ENCODE measurements at places on chromosomes 13 and 19.

- no peak for DNase-seq
Measured at GRCh38 chr13:98657506-98658085, 80.7 kb upstream of the STK24 start.

DNA sequence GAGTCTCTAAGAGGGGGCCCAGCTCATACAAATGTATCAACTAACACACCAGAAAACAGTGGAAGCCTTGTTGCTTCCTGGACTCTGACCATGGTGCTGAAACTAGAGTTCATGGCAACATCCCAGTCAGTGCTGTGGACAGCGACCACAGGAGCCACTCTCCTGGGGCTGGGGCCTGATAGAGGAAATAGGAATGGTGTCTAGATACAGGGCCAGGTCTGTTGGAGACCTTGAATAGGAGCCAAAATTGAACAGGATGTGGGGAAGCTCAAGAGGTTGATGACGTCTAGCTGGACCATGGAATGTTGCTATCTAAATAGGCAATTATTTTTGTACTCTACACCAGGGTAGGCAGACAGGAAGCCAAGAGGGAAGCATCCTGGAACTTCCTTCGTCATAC is 21.7 kb downstream of the LILRB4 start:
- no peak for DNase-seq

GRCh38 chr19:28393574-28394336 is 819.2 kb downstream of the UQCRFS1 start:
- peak; percentile 30 for DNase-seq

DNA sequence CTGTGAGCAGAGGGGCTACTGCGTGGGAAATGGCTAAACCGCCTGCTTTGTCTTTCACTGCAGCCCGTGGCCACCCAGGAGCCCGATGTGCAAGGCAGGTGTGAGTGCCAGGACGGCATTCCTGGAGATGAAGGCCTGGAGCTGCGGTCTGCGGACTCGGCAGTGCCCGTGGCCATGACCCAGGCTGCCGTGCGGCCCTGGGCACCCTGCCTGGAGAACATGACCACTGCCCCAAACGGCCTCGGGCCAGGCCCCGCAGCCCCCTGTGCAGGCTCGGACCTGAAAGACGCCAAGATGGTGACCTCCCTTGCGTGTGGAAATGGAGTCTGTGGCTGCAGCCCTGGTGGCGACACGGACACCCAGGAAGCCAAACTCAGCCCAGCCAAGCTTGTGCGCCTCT is 62.2 kb downstream of the SPATA13 start:
- DNase-seq: no peak

DNA sequence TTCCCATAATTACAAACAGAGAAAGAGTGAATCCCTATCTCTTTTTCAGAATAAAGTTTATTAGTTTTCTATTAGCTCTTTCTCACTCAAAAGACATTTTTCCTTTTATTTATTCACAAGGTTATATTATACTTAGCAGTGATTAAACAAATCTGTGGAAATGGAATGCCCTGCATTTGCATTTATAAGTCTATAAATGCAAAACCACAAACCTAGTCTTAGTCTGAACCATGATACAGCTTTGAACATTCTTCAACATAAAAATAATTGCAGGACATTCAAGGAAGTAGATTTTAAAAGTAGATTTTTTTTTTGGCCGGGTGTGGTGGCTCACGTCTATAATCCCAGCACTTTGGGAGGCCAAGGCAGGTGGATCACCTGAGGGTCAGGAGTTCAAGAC is 8.3 kb downstream of the XPO4 start:
- no peak for DNase-seq

DNA sequence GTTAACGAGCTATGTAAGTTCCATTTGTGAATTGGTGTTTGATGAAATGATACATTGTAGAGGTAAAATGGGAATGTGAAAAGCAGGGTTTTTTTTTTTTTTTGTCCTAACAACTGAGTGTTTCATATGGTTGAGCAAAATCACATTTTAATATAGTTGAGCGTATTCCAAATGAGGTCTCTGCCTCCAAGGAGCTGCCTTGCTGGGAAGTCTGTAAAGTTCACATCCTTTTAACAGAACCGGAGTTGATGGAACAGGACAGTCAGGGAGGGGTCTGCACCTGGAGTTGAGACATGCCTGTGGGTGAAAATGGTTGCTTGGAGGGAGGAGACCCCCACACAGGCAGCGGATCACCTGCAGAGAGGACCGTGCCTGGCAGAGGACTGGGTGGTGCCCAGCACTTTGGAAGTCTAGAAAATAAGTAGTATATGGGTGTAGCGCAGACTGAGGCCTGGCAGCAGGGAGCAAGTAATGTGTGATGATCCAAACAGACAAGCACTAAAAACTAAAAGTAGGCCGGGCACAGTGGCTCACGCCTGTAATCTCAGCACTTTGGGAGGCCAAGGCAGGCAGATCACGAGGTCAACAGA is 75.2 kb upstream of the UBAC2 start:
- DNase-seq: no peak

GRCh38 chr13:80214521-80214991 is 126.4 kb downstream of the SPRY2 start:
- no peak for DNase-seq

GRCh38 chr13:95298971-95299621 is 2.2 kb downstream of the ABCC4 start:
- DNase-seq: no peak

Measured in activated T-helper 1 cell treated with anti-CD3 and anti-CD28 coated beads, Interleukin-12 subunit alpha, Interleukin-12 subunit beta, Interleukin-2, Interleukin-4 antibody, amounts not matched to agents 30 ng/mL and 10 ng/mL and 1 ng/mL, durations not matched to agents 14 hours and 24 hours and 36 hours (primary cell).